ENCODE measurements at places on chromosomes 1 and 21.

GRCh38 chr1:160189649-160190625 is at the start of gene CASQ1:
Gene CASQ1 (plus strand): TSS chr1:160190575. CDS start chr1:160190752, 177 bp downstream.
- DNase-seq: no peak

DNA sequence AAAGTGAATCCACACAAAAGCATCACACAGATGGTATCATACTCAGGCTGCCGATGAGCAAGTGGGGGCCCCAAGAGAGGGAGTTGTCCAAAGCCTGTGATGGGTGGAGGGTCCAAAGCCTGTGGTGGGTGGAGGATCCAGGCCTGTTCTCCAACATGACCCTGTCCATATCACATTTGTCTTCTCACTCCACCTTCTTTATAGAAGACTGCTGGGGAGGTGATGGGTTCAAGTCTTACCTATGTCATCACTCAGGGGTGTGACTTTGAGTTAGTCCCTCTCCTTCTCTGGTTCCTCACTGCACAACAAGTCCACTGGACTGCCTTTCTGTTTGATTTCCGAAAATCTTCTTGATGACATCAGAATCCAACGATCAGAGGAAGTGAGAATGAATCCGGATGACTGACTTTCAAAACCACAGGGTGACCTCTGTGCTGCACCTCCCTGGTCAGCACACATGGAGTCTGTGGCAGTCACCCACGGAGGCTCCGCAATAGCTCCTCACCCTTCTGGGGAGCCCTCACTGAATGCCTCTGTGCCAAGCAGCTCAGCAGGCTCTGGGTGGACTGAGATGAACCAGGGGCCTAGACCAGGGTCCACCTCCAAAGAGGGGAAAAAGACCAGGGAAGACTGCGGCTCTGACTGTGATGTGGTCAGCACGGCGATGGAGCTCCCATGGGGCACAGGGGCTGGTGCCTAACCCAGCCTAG is 166.8 kb downstream of the HIVEP3 start:
- DNase-seq: no peak

- no peak for DNase-seq
Observed at GRCh38 chr1:240116831-240117769, 25.4 kb downstream of the FMN2 start.

DNA sequence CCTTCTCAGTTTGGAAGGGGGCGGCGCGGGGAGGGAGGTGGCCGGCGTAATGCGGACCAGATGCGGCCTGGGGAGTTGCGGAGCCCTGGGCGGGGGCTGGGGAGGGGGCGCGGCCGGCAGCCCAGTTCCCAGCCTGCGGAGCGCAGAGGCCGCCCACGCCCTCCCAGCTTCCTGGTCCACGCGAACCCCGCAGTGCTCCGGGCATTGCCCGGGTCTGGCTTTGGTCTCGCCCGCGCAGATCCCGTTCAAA is 695 bp downstream of the DMBX1 start:
- DNase-seq: no peak

- no peak for DNase-seq
Observed at GRCh38 chr1:40303051-40303771, 13.9 kb downstream of the COL9A2 start.

DNA sequence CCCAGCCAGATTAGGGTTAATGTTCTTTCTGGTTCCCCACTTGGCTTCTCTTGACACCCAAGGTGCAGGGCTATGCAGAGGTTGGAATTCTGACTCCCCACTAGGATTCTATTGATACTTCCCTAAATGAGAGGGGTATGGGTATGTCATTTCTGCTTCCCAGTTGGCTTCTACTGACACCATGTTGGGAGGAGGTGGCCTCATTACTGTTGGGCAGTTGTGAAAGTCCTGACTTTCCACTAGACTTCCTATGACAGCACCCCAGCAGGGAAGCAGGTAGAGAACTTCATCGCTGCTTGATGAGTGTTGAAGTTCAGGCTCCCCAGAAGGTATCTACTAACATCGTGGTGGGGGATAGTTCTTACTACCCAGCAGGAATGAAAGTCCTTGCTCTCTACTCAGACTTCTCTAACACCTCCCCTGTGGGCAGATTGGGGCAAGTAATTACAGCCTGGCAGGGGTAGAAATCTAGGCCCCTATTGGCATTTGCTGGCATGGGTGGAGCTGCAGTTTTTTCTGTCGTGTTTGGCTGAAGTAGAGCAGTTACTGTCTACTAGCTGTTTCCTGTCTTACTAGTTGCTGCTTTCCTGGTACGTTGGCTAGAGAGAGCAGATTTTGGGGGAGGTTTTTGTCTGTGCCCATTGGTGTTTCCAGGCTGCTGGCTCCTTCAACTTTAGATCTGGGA is 41.5 kb downstream of the ZYG11B start:
- no peak for DNase-seq

DNA sequence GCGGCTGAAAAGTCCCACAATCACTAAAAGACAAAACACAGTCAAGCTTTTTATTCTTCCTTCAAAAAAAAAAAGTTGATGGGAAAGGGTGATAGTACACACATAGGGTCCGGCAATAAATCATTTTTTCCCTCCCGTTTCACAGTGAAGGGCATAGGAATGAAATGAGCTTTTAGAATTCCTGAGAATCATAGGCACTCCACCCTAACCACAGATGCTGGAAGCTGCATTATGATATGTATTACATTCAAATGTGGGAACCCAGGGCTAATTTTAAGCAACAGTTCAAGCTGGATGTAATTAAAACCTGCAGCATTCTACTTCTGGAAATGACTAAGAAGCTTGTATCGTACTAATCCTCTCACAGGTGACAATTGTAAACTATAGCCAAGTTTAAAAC is 75.7 kb upstream of the KCNJ15 start:
- DNase-seq: no peak

- DNase-seq: no peak
Observed at GRCh38 chr1:152582647-152583046, 2.3 kb upstream of the LCE3D start.

DNA sequence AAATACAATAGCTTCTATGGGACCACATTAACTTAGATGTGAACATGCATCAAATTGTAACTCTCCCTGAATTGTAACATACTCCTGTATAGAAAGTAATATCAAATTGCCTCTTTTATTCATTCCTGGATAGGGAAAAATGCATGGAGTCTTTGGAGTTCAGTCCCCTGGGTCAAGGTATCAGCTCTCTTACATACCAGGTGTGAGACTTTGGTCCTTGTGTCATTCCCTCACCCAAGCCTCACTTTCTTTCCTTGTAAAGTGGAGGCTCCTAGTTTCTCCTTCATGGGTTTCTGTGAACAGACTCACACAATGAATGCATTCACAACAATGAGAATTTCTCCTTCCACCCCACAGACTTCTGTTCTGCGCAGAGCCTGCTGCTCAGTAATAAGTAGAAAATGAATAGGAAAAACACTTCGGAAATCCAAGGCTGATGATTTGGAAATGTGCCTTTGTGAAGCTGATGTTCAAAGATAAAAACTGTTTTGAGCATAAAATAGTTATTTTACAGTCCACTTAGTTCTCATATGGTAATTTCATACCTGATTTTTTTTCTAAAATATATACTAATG is 185.3 kb downstream of the AK5 start:
- DNase-seq: no peak
